ENCODE measurements at places on chromosomes 12 and 14. TPM values are rescaled to one million over a fixed set of nuclear protein-coding genes. Genes with fewer than 3 reads are reported as not detected.

The MANSC1 gene
- total RNA-seq, result 32.0 TPM

The STON2 gene
- total RNA-seq, result 6.2 TPM

- H3K27me3 ChIP-seq, result no peaks in the 10 kb centered on the region
- H3K36me3 ChIP-seq, result no peaks in the 10 kb centered on the region
- DNase-seq, result no peak
- H3K4me1 ChIP-seq, result peaks cover 50% of the 10 kb centered on the region
- peak overlapping the region; percentile 41 for H3K4me3 ChIP-seq
Measured at GRCh38 chr12:1216560-1216959, 225.5 kb downstream of the ERC1 start.

DNA sequence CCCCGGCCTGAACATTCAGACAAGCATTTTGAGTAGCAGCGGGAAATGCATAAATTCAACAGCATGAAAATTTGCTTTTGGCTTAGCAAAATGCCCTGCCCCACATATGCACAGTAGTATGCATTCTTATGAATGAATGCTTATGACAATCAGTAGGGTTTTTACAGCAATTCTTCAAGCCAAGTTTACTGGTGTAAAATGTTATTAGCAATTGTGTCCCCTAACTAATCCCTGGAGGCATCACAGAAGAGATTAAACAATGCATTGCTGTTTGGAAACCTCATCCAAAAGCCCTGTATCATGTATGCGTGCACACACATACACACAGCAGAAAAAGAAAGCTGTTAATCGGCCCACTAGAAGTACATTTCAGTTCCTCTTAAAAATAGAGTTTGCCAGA lies 406.5 kb downstream of the LRIG3 start:
- H3K27me3 ChIP-seq, result no peaks in the 10 kb centered on the region
- no peak for DNase-seq
- H3K27ac ChIP-seq, result no peak overlapping the region
- no peaks in the 10 kb centered on the region for H3K4me1 ChIP-seq
- no peaks in the 10 kb centered on the region for H3K36me3 ChIP-seq
- H3K4me3 ChIP-seq, result no peak overlapping the region

GRCh38 chr12:119692410-119692809 lies 24.5 kb downstream of the PRKAB1 start:
- no peaks in the 10 kb centered on the region for H3K27me3 ChIP-seq
- H3K4me3 ChIP-seq, result no peak overlapping the region
- DNase-seq, result no peak
- no peaks in the 10 kb centered on the region for H3K4me1 ChIP-seq
